ENCODE measurements at places on chromosomes 7 and 10.

- no peak for DNase-seq
Observed at GRCh38 chr10:76576276-76576962, 1061.2 kb downstream of the KCNMA1 start.

- no peak for DNase-seq
Observed at GRCh38 chr7:151518105-151518946, 1.4 kb downstream of the RHEB start.

GRCh38 chr7:45484094-45484493 is 90.1 kb upstream of the ADCY1 start:
- no peak for DNase-seq

DNA sequence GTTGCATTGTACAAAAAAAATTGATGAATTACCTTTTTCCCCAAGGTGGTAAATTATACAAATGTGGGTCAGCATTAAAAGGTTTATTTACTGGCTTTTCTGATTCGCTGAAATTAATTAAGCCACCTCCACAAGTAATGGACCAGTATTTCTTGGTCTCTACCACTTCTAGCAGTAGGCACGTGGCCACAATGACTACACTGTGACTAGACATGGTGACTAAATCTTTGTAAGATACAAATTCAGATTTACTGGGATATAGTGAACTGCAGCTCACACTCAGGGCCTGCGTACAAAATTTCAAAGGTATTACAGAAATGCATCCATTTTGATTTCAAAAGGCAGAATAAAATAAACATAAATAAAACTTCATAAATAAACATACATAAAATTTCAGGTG is 10.9 kb downstream of the HPSE2 start:
- DNase-seq, result no peak

GRCh38 chr7:70098905-70099672 is 500.8 kb downstream of the AUTS2 start:
- DNase-seq, result no peak

- DNase-seq, result no peak
Observed at GRCh38 chr7:154440651-154441050, 388.5 kb downstream of the DPP6 start.

DNA sequence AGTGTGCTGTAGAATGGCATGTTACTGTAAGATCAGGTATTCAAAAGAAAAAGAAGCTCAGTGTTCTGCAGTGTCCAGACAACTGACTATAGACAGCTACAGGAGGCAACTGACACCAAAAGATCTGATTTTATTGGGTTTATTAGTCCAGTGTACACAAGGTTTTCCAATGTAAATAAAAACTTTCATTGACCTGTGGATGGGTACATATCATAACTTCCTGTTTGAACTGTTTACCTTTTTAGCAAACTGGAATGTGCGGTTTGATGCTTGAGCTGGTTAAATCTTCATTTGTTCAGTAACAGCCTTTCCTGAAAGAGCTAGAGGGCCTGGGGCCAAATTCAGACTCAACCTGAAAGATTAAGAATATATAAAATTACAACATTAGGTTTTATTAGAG is 172.6 kb upstream of the SP8 start:
- no peak for DNase-seq

- no peak for DNase-seq
Observed at GRCh38 chr10:113515161-113515560, 37.7 kb upstream of the HABP2 start.

GRCh38 chr10:131020775-131021174 is 290.7 kb downstream of the TCERG1L start:
- no peak for DNase-seq

DNA sequence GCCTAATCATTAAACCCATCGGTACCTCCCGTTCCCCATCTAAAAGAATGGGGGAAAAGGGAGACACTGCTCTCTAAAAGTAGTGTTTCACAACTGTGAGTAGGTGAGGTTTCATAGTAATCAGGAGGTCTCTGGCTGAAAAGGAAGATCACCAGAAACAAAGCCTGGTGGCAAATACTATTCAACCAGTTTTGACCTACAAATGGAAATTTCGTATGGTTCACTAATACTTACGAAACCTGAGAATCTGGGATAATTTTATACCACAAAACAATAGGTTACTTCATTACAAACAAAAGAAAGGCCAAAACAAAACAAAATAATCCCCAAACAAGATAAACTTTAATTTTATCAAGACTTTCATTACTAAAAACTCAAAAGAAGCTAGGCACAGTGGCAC is 28.4 kb upstream of the ANLN start:
- DNase-seq, result no peak

GRCh38 chr7:150748376-150748775 is 11.2 kb downstream of the GIMAP5 start:
- DNase-seq, result no peak

DNA sequence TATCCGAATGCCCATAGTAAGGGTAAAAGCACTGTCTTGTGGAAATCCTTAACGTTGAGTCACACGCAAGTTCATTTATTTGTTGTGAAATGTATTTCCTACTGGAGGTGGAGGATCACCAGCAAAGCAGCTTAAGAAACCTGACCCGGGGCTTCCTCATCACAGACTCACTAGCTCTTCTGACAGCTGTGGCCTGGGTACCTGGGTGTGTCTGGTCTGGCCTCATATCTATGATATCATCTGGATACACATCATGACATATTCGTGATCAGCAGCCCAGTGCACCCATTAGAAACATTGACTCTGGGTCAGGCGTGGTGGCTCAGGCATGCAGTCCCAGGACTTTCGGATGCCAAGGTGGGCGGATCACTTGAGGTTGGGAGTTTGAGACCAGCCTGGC is 8.8 kb downstream of the DRGX start:
- no peak for DNase-seq

GRCh38 chr7:121546632-121547543 is 150.8 kb upstream of the FAM3C start:
- no peak for DNase-seq

GRCh38 chr10:21257191-21257590 is 268.3 kb downstream of the SKIDA1 start:
- DNase-seq, result peak; percentile 28

GRCh38 chr7:22589641-22590201 is 89.7 kb upstream of the STEAP1B start:
- peak; percentile 71 for DNase-seq

DNA sequence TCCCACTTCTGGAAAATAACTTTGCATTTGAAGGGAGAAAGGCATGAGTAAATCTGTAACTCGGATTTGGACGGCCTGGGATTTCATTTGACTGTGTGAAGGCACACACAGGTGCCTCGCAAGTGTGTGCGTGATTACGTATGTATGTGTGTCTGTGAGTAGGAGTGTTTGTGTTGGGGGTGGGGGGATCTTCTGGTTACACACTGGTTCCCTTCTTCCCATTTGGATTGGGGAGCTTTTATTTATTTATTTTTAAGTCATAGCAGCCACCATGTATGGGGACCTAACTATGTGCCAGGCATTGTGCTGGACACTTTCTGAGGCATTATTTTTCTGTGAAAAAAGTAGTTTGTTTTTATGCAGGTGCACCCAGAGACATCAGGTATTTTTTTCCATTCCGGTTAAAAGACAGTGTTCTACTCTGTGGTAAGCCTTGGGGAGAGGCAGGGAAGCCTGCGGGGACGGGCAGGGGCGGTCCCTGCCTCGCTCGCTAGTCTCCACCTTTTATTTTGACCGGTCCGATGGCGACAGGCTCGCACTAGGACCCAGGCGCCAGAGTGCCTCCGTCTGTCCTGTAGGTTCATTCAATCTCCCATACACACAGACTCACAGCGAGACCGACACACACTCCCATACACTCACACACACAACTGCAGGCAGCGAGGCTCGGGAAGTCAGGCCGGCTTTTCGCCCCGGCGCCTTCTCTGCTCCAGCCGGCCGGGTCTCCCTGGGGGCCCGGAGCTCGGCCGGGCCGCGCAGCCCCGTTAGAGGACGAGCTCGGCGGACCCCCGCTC is at the start of gene MXI1:
Gene MXI1, plus strand, starts transcription at position 595 of the 794 bp plus-strand sequence. CDS start 204 bp downstream, outside the sequence.
- peak; percentile 87 for DNase-seq

DNA sequence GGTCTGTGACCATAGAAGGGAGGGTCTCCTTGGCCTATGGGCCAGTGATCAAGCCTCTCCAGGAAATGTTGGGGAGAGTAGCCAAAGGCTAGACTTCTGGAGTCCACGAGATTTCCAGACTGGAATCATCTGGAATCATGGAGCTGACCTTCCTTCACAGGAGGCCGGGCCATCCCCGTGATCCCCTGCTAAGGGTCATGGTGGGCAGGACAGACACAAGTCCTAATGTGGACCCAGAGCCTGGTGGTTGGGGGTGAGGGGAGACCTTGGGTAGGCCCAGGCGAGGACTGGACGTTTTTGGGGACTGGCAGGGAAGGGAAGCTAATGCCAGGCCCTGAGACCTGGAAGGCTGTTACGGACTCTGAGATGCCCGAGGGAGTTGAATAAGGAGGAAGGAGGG is 9.8 kb upstream of the GRID1 start:
- DNase-seq, result no peak

DNA sequence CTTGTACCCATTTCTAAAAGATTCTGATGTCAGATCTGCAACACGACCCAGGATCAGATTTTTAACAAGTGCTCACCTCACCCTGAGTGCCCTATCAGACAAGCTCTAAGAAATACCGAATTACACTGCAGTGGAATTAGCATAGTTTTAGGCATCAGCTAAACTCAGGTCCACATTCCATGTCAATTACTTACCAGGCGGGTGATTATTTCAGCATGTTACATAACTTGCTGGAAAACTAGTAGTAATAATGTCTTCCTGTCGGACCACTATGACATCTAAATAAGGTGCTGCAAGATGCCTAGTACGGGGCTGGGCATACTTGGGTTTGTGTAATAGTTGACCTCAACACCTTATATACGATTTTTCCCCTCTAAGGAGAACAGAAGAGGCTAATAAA is 21.0 kb downstream of the TRIL start:
- no peak for DNase-seq

- DNase-seq, result peak; percentile 7
Observed at GRCh38 chr7:109259151-109259550, 689.5 kb downstream of the DNAJB9 start.

Measured in HAP-1 (cell line).